ENCODE measurements at places on chromosomes 12 and 14.

GRCh38 chr14:50186107-50186506, 45.3 kb downstream of the SOS2 start:
- DNase-seq, result no peak

- peak; percentile 75 for DNase-seq
Measured at GRCh38 chr12:110937104-110937641, 16.8 kb upstream of the MYL2 start.

DNA sequence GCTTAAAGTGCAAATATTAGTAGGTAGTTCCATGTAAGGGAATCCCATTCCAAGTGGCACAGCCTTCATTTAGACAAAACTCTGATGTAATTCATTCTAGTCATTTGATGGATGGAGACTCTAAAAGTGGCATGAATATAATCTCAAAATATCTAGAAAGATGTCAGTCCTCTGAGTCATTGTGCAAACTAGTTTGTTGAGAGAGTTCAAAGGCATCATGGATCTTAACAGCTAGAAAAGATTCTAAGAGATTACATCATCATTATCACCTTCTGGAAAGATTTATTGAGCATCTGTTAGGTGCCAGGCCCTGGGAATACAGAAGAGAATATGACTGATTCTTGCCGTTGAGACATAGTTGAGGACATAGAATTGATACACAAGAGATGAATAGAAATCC, 30.7 kb downstream of the CRADD start:
- DNase-seq, result no peak

- DNase-seq, result no peak
Measured at GRCh38 chr14:28886940-28887339, 120.4 kb downstream of the FOXG1 start.

DNA sequence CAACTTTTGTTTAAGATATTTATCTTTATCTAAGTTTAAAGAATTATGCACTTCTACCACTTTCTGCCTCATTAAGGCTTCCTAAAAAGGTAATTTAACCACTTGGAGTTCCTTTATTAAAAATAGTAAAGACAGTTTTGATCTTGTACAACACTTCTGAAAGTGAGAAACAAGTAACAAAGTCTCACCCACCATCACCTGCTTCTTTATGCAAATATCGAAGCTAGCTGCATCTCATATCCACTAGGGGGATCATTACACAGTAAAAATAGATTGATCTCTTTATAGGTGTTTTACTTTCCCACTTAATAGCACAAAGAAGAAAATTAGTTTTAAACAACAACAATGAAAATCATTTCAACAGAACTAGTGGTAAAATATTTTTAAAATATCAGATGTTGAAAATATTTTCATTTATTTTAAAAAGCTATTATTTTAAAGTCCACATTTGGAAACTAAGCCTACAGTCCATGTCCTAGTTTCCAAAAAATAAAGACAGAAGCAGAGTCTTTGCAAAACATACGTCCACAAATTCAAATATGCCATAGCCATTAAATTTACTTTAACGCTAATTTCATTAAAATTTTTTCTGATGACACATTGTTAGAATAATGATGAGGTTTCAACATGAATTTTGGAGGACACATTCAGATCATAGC, 160.0 kb upstream of the SOX5 start:
- no peak for DNase-seq

- no peak for DNase-seq
Measured at GRCh38 chr12:178829-179109, 35.2 kb downstream of the SLC6A12 start.

DNA sequence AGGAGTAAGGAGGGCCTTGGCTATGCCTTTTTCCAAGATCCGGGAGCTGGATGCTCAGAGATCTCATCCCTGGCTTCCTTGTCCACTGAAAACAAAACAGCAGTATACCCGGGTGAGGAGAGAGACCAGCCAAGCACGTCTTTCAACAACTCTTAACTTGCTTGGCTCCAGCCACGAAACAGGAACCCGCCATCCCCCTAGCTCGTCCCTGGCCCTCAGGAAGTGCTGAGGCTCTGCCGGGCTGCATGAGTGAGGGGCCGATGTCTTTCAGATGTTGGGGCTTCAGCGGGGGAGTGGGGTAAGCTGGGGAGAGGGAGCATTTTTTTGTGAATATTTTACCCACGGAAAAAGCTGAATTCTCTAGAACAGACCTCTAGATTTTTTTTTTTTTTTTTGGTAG, 231.1 kb downstream of the CACNA1C start:
- no peak for DNase-seq

DNA sequence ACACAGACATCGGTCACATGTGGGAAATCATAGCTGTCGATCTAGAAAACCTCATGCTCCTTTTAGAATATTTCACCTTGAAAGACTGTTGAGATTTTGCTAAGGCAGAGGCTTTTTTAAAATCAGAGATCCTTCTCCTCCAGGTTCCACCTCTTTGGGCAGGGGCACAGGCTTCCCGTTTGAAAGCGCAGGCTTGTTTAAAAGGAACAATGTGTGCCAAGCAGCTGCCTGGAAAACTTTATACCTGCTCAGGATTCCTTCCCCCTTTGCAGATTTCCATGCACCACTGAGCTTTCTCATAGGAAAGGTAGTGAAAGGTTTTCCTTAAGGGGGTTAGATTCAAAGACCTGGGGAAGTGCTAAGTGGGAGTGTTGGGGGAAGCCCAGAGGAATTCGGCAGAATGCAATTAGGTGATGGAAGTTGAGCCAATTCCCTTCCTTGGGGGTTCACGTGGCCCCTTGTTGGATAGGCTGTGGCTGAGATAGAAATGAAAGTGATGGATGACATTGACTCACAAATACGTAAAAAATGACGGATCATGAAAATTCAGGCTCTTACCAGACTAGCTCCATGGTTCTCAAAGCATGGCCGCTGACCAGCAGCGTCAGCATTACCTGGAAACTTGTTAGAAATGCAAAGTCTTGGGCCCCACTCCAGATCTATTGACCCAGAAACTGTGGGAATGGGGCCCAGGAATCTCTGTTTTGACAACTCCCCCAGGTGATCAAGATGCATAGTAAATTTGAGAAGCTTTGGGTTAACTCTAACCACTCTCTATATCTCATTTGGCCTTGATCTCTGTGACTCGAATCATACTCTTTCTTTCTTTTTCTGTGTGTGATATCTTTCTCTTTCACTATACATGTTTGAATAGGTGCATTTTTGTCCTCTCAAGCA, 281.4 kb upstream of the FKBP4 start:
- no peak for DNase-seq

DNA sequence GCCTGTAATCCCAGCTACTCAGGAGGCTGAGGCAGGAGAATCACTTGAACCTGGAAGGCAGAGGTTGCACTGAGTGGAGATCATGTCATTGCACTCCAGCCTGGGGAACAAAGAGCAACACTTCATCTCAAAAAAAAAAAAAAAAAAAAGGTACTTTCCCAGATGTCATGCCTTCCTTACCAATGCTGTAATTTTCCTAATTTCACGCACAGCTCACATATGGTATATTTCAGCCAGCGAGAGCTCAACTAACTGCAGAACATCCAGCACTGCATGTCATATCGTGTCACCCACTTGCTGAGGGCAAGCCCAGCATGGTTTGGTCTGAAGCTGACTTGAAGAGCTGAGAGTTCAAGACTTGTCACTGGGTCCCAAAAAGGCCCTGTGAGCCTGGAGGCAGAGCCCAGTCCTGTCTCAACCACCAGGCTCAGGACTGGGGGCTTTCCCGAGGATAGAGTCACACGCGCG, 29.0 kb downstream of the NFKBIA start:
- DNase-seq, result no peak

DNA sequence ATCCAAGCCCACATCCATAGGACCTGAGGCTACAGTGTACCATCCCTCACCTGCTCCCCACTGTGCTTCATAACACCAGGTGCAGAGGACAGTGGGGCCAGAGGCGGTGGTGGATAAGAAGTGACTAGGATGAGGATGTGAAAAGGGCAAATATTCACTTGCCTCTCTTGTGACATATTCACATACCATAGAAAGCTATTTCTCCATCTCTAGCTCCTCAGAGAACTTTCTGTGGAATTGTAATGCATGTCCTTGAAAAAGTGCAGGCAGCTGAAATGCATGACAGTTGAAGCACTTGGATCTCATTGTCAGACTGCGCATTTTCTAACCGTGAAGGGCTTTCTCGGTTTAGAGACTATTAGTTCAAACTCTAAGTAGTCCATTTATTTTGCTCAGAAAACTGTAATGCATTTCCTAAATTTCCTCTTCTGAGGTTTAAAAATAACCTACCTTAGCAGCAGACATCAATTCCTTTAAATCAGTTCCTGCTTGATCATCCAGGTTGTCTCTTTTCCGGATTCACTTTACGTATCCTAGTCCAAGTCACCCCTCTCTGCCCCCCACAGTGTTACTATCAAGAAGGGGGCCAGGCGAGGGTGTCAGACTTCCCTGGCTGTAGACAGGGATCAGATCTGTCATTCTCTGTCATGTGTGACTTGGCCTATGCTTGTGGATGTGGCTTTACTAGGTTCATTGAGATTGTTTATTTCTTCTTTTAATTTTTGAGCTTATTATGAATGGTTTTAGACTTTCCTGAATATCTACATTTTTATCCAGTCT, 984.0 kb upstream of the TMEM132C start:
- DNase-seq, result no peak

- DNase-seq, result no peak
Measured at GRCh38 chr14:61608245-61609165, 86.8 kb upstream of the HIF1A start.

DNA sequence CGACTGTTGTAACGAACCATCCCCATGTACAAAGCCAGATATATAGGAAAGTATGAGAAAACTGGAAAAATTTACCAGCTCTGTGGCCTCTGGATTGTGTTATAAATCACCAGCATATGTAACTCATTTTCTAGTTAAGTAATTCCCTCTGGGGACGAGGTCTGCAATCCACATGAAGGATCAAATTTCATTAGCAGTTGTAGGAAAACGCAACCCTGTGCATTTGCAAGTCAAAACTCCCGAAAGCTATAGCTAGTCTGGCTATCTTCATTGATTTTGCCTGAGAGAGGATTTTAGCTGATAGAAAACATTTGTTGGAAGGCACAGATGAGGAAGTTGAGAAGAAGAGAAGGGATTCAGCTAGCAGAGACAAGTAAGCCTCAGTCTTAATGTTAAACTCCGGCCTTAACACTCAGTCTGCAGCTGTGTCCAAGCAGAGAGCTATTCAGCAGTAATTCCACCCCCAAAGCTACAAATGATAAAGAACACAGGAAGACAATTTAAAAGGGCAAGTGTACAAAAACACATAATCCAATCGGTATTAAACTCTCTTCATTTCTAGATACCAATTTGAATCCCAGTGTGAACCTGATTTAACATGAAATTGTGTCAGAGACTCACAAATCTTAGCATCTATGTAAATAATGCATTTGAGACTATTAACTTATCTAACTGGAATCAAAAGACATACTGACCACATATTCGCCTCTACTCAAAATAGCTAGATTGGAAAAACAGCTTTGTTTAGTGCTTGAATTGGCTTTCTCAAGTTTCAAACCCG, 54.2 kb upstream of the CERS5 start:
- no peak for DNase-seq

GRCh38 chr14:26216786-26217185, 381.0 kb downstream of the NOVA1 start:
- no peak for DNase-seq

DNA sequence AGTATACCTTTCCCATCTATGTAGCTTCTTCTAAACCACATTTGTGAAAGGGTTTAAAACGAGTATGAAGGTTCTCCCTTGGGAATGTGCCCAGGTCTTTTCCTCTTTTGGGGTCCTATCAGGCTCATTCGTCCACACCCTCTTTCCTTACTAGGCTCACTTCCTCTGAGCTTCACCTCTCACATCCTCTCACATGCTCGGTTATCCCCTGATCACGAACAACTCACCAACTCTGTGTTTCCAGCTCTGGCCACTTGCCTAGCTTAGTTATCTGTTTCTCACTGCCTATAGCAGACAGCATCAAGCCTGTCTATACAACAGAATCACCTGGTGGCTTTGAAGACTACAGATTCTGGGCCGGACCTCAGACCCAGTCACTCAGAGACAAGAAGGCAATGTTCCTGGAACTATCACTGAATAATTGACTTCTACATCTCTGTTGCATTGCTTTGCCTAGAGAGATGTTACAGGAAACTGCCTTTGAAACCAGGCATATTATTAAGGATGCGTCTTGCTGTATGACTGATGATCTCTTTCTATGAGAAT, 158.2 kb downstream of the FOXN3 start:
- peak; percentile 7 for DNase-seq

- no peak for DNase-seq
Measured at GRCh38 chr12:91695964-91696363, 449.7 kb downstream of the BTG1 start.

DNA sequence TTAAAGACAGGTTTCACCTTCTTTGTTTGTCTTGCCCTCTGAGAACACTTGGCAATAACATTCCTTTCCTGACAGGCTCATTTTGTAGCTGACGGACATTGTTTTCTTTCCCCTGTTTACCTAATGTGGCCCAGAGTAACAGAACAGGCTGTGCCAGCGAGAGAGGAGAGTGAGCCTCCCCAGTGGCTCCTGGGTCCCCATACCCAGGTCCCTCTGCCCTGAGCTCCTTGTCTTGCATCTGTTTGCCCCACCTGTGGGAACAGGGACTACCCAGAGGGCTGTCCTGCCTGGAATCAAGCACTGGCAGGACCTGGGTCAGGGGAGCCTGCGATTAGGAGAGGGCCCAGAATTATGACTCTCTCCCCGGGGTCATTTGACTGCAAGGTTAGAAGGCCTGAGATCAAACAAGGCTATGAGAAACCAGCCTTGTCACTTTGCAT, 222.9 kb downstream of the ZFP36L1 start:
- no peak for DNase-seq

DNA sequence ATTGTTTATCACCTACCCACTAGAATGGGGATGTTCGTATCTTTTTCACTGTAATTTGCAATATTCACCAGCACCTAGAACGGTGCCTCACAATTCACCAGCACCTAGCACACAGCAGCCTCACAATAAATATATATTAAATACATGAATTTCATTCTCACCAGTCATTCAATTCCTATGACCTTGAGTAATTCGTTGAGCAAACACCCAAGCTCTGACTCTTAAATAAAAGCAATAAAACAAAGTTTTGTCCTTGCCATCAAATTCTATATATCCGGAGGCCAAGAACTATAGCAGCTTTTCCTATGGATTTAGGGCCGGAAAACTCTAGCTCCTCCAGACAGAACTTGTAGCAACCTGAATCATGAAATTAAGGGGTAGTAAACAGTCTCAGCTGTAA, 981 bp downstream of the VTI1B start:
- DNase-seq, result no peak

DNA sequence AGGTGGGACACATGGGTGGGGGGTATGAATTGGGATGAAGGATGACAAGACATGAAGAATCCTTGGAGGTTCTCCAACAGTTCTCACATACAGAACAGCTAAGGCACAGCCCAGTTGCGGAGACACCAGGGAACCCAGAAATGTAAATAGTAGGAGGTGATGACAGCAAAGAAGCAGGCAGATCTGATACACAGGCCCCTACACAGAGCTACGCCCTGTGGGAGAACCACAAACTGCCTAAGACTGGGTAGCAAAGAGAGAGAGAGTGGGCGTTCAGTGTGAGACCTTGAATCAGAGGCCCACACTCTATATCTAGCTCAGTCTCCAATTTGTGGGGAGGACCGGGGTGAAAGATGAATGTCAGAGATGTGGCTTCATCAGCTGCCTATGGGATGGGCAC, 9.5 kb upstream of the NUMB start:
- peak; percentile 72 for DNase-seq

GRCh38 chr14:64541261-64541971, 875 bp downstream of the HSPA2 start:
- DNase-seq, result peak; percentile 32

GRCh38 chr12:33770652-33771051, 251.6 kb upstream of the ALG10 start:
- DNase-seq, result no peak
